AG08395 (cell line): ENCODE measurements at places on chromosomes 6 and 20.
A peak's percentile ranks its signal among the peaks of the same experiment; 100 is the strongest.

- DNase-seq = no peak
Measured at GRCh38 chr6:71124340-71124739, 164.3 kb upstream of the OGFRL1 start.

- peak; percentile 88 for DNase-seq
Measured at GRCh38 chr6:40957616-40958492, 81.2 kb downstream of the UNC5CL start.

GRCh38 chr6:6869094-6869493 lies 238.7 kb upstream of the RREB1 start:
- no peak for DNase-seq

DNA sequence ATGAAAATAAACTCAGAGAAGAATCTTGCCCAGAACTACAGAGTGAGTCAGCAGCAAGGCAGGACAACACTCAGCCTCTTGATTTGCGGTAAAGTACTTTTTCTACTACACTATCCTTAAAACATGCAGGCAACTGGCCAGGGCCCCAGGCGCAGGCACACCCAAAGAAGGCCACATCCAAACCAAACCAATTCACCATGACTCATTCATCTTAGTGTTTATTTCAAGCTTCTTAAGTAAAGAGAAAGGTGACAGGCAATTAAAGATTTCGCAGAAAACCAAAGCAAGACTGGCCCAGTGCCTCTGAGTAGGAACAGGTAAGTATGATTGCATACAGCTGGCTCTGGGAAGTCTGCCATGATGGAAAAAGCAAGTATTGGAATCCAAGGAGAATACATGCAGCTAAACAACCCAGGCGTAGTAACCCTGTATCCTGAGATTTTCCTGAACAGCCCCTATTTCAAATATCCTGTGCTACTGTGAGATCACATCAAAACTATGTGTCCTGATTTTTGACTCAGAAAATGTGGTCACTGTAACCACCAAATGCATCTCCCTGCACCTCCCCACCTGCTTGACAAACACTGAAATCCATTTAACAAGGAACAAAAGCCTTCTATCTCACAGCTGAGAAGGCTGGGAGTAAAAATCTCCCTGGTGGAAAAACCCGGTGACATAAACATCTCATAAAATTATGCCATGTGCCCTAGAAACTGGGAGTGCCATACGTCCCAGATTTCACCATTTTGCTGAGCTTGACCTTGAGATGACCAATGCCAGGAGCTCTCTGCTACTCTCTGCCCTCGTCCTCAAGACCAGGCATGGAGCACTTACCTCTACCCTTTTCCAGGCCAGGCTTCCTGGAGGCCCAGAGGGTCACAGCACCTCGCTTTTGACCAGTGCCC lies 12.4 kb downstream of the WFDC3 start:
- DNase-seq = peak; percentile 96

GRCh38 chr20:33474963-33475362 lies 14.9 kb upstream of the CBFA2T2 start:
- DNase-seq = no peak

GRCh38 chr6:137968901-137969300 lies 101.8 kb downstream of the TNFAIP3 start:
- no peak for DNase-seq

- no peak for DNase-seq
Measured at GRCh38 chr6:40794586-40794985, 207.4 kb upstream of the LRFN2 start.

DNA sequence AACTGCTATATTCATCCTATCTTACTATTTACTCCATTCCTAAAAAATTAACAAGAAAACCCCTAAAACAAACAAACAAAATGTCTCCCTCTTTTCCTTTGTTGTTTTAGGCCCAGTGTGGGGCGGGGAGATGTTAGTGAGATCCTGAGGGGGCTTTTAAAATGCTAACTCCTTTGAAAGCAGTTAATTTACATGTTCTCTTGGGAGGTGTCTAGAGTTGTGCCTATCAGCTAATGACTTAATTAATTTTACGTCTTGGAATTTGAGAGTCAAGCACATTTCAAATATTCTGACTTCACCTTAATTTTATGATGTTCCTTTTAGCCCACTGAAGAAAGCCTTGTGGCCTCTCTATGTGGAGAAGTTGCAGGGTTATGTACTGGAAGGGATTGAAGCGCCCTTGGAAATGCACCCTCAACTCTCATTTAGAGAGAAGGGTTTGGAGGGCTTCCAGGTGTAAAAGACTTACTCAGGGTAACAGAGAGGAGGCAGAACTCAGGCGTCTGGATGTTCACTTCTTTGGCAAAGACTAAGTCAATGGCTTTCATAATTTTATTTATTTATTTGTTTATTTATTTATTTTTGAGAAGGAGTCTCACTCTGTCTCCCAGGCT lies 4.9 kb downstream of the SASH1 start:
- DNase-seq = no peak

DNA sequence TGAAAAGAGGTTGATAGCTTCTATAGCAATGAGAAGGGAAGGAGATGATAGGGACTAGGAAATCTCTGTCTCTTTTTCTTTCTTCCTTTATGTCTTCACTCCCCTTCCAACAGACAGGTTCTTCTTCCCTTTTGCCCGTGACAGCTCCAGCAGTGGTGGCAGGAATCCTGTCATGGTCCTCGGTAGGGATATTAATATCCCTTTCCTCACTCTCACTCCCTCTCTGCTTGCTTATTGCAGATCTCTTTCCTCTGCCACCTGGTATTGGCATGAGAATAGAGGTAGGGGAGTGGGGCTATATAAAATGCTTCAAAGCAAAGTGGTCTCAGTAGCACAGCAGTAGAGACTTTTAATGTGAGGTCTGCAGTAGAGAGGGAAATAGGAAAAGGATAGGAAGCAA lies 19.7 kb downstream of the RAD21L1 start:
- no peak for DNase-seq

DNA sequence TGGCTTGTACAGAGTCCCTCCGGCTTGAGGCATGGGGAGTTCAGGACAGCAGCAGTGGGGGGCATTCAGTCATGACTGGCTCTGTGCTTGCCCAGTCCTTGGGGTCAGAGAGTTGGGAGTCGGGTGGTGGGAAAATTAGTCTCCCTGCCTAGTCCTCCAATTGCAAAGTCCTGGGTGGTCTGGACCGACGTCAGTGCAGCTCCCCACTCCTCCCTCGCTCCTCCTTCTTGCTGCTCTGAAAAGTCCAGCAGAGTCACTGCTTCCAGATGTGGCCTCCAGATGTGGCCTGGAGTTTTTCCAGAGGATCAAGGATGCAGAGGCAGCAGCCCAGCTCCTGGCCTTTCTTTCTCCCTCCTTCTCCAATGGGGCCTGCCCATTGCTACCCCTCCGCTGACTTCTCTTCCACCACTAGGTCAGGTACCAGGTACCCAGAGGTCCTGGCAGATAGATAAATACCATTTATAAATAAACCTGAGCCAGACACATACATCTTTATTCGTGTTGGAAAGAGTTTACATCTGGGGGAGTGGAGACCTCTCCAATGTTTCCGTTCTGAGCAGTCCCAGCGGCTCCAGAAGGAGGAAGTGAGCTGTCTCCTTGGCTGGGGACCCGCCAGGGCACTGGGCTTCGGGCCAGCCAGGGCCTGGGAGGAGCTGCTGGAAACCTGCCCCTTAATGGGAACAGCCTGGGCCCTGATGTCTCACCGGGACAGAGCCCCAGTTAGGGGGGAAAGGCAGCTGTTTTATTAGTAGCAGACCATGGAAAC lies 49.0 kb upstream of the RNF24 start:
- peak; percentile 95 for DNase-seq

GRCh38 chr6:42263165-42263728 lies 45.6 kb upstream of the MRPS10 start:
- no peak for DNase-seq

DNA sequence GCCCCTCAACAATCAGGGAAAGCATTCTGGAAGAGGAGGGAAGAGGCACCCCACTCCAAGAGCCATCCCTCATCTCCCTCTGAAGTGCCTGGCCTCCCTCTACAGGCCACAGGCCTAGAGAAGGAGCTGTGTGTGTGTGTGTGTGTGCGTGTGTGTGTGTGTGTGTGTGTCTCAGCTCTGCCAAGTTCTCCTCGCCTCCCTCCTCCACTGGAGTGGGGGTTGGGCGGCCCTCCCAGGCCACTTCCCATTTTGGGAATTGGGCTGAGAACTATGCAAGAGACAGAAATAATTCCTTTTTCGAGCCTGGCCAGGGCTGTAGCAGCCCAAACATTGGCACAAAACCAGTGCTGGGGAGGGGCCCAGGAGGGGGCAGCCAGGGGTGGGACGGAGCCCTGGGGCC lies 35.7 kb downstream of the KCNB1 start:
- no peak for DNase-seq

- no peak for DNase-seq
Measured at GRCh38 chr20:20276811-20277530, 90.9 kb upstream of the INSM1 start.

DNA sequence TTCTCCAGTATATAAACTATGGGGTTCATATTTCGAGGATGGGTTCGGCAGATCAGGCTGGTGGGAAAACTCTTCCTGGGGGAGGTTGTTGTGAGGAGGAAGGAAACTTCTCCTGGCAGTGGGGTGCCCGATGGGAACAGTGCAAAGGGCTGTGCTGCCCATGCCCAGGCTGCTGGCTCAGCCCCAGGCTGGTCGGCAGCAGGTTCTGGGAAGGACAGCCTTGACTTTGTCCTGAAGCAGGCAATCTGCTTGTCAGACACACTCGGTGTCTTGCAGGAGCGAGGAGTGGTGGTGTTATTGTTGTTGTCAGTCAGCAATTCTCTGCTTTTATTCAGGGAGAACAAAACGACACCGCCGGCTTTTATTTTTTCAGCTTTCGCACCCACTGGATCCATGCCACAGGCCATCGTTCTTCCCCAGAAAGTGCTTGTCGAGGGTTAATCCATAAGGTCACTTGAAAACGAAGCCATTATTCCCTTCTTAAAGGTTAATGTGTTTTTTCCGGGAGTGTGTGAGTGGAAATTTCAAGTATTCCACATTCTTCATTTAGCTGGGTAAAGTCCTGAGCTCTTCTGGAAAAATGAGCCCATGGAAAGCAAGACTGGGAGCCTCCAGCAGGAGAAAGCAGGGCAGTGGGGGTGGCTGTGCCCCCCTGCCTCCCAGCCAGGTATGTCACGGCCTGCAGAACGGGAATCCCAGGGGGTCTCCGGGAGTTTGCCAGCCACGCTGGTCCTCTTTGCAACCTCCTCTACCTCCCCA lies 57.0 kb upstream of the STX16 start:
- DNase-seq = no peak

GRCh38 chr20:8524101-8525016 lies 392.3 kb downstream of the PLCB1 start:
- no peak for DNase-seq

- DNase-seq = no peak
Measured at GRCh38 chr20:53045941-53046340, 73.8 kb downstream of the TSHZ2 start.

GRCh38 chr6:132456700-132457143 lies 55.4 kb upstream of the MOXD1 start:
- peak; percentile 69 for DNase-seq

DNA sequence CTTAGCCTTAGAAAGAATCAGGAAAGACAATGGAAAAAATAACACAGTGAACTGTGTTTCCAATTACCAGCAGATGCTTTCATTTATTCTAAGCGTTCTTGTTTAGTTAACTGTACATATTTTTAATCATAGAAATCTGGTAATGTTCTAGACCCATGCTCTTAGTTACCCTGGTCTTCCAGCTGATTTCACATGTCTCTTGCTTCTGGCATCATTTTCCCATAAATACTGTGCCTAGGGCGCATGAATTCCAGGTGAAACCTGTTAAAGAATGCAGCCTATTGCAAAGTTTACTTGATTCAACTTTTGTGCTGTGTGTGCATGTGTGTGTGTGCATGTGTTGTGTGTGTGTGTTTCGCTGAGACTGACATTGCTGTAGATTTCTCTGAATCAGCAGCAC lies 178.6 kb downstream of the PDE7B start:
- no peak for DNase-seq

DNA sequence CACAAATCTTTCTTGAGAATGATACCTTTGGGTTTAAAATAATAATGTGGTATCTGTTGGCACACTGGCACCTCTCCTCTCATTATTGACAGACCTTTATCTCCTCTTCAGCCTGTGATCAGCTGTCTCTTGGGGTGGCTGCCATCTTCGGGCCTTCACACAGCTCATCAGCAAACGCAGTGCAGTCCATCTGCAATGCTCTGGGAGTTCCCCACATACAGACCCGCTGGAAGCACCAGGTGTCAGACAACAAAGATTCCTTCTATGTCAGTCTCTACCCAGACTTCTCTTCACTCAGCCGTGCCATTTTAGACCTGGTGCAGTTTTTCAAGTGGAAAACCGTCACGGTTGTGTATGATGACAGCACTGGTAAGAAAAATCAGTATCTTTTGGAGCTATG lies 232.8 kb downstream of the GRIK2 start:
- no peak for DNase-seq

- peak; percentile 89 for DNase-seq
Measured at GRCh38 chr20:1322511-1323245, 6.3 kb downstream of the SDCBP2 start.

DNA sequence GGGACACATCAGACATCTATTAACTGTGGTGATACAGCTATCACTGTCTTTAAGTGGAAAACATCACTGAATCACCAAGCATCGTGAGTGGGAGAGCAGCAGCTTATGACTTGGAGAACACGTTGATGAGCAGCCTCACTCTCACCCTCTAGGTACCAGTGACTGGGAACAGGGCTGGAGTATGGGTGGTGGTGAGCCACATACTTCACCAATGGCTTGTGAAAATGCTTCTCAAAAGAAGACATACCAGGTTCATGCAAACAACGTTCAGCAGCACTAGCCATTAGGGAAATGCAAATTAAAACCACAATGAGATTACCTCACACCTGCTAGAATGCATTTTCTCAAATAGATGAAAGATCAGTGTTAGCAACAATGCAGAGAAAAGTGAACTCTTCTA lies 25.3 kb downstream of the SNX5 start:
- no peak for DNase-seq

GRCh38 chr6:150891888-150892485 lies 26.5 kb downstream of the MTHFD1L start:
- DNase-seq = peak; percentile 60

- DNase-seq = no peak
Measured at GRCh38 chr6:93123585-93123984, 295.8 kb downstream of the EPHA7 start.

GRCh38 chr6:101830501-101831031 lies 437.1 kb downstream of the GRIK2 start:
- DNase-seq = peak; percentile 30

- DNase-seq = no peak
Measured at GRCh38 chr6:89680551-89680950, 42.0 kb upstream of the LYRM2 start.

DNA sequence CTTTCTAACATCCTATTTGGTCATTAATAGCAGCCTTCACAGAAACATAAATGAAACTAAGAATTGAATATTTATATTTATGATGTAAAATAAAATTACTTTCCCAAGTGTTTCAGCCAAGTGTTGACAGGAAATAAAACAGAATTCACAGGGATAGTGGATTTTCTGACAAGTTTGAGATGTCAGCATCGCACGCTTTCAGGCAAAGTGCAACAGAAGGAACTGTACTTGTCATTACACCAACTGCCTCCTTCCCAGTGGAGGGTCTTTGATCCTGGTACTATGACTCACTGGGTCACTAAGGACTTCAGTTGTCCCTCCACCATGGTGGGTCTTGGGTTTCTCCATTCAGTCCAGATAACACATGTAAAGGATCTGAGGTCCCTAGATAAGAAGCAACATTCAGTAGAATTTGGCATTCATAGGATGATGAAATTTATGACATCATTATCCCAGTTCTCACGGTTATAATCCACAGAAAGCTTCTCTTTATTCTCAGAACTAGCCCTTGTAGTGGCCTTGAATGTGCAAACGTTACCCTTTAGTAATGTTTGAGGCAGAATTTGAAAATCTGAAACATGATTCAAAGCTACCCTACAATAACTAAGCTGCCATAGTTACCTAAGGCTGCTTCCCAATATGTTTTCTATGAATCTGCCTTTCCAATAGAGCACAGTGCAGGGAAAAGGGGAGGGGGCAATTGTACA lies 3.8 kb upstream of the TNFAIP3 start:
- DNase-seq = no peak
